Hepatic stellate cell (primary cell): ENCODE measurements at places on chromosomes 16 and 17.

DNA sequence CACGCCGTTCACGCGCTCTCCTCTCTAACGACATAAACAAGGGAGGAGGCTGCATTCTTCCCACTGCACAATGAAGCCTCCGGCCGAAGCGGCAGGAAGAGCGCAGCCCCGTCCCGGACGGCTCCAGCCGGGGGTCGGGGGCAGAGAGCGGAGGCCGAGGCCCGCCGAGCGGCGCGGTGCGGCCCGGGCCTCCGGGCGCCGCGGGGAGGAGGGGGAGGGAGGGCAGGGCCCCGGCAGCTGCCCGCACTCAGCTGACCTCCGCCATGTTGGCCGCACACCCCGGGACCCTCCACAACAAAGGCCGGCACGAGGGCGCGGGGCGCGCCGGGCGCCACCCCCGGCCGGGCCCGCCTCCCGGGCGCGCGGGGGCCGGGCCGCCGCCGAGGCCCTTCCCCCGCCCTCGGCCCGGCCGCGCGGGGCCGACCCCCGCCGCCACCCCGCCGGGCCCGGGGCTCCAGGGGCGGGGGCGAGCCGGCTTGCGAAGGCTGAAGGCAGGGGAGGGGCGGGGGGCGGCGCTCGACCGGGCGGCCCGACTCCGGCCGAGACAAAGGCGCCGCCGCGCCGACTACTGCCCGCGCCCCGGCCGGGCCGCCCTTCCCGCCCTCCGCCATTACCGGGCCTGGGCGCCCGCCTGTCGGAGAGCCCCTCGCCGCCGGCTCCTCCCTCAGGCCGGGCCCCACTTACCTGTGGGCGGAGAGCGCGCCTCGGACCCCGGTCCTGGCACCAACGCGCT lies 527 bp downstream of the SIAH1 start:
- DNase-seq = peak; percentile 61

DNA sequence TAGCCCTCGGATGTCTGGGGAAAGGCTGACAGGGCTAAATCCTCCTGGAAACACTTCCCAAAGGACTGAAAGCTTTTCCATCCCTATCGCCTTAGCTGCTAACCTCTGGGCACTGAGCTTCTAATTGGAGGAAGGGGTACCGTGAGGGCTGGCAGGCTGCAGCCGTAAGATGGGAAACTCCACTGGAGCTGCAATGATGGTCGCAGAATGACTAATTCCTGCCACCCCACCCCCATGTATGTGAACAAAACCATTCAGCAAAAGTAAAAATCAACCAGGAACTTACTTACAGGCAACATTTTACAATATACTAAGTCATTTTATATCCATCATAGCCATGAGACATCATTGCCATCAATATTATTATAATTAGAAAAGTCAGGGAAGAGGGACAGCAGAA lies 133.3 kb downstream of the ABCC12 start:
- no peak for DNase-seq

- no peak for DNase-seq
These were observed 116.7 kb upstream of the CES5A start for GRCh38 chr16:55991843-55992242.

GRCh38 chr17:40879026-40879425 lies 6.0 kb downstream of the KRT20 start:
- DNase-seq = no peak

DNA sequence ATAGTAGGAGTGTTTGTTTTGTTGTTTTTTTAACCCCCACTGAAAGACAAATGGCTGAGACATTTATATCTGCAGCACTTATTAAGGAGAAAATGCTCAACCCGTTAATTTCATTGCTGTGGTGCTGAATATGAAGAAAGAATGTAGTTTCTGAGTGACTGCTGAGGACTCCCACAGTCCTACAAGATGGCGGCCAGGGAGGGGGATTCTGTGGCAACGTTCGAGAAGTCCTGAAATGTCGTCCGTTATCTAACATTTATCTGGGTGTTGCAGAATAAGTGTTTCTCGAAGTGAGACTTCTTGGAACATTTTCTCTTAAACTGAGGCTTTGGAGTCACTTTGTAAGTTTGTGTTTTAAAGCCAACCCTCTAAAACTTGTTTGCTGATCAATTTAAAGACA lies 530.4 kb downstream of the XYLT1 start:
- DNase-seq = no peak

- no peak for DNase-seq
These were observed 2.3 kb downstream of the ADORA2B start for GRCh38 chr17:15947271-15947670.

DNA sequence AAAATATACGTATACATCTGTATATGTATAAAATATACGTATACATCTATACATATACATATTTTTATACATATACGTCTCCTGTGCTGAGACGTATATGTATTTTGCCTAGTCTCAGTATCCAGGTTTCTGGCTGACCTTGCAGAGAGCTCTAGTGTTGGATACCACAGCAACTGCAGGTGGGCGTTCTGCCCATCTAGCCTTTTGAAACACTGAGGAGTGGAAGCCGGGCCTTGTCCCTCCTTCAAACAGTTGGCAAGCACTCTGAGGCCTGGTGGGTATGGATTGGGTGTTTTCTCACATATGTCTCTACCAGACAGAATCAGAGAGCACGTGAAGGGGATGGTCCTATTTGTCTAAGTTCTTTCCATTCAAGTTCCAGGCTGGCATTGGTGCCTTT lies 39.4 kb upstream of the MRC2 start:
- DNase-seq = no peak
